Kidney capillary endothelial cell (primary cell): ENCODE measurements at places on chromosomes 7 and 10.
A peak's percentile ranks its signal among the peaks of the same experiment; 100 is the strongest.

GRCh38 chr10:34732926-34733325, 82.2 kb downstream of the PARD3 start:
- DNase-seq, result peak; percentile 69

DNA sequence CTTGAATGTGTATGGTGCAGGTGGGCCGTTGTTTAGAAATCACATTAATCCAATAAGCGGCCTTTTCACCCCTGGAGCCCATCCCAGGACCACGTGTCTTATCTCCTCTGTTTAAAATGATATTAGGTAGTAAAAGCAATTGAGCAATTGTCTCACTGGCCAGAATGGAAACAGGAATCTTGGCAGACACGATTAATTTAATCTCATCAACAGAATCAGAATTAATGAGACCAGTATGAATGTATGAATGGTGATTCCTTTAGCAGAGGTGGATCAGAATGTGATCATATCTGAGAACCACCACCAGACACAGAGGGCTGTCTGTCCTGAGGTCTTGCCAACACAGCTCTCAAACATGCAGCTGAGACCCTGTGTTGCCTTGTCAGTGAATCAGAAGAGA, 1591.4 kb downstream of the REEP3 start:
- no peak for DNase-seq

DNA sequence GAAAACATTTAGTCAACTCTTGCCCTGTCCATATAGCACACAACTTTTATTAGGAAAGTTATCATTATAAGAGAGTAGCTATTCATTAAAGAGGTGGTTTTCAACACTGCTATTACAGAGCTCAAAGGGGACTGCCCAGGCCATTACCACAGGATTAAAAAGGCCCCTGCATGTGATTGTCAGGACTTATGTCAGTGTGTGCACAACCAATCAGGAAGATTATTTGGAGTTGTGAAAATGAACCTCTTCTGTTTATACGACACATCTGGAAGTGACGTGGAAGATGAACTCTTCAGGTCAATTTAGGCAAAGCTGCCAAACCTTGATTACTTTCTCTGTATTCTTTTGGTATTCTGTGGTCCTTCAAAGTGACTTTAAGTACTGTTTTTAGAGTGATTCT, 14.7 kb downstream of the CCNY start:
- no peak for DNase-seq

- no peak for DNase-seq
These were observed 141.9 kb downstream of the ELFN1 start for GRCh38 chr7:1811850-1812508.

- no peak for DNase-seq
These were observed 49.6 kb downstream of the BPGM start for GRCh38 chr7:134696261-134696660.

DNA sequence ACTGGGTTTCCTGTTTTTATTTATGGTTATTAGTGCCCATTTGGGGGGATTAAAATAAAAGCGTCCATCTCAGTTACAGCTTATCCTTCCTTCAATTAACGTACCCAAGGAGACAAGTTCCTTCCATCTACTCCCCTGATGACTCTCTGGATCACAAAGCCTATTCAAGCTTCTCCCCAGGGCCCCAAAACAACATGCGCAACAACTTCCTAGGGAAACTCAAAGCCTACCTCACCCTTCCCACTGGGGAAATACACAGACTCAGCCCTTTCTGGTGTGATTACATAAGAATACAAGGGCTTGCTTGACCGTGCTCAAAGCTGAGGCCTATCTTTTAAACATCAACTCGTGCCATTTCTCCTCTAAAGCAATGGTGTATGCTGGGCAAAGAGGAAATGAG, 112.4 kb downstream of the CDK6 start:
- no peak for DNase-seq

GRCh38 chr7:106618480-106618879, 42.5 kb downstream of the CCDC71L start:
- DNase-seq, result no peak

GRCh38 chr7:140926021-140926817, 1.5 kb upstream of the BRAF start:
- no peak for DNase-seq

GRCh38 chr7:75712517-75713361, 26.0 kb downstream of the HIP1 start:
- no peak for DNase-seq

DNA sequence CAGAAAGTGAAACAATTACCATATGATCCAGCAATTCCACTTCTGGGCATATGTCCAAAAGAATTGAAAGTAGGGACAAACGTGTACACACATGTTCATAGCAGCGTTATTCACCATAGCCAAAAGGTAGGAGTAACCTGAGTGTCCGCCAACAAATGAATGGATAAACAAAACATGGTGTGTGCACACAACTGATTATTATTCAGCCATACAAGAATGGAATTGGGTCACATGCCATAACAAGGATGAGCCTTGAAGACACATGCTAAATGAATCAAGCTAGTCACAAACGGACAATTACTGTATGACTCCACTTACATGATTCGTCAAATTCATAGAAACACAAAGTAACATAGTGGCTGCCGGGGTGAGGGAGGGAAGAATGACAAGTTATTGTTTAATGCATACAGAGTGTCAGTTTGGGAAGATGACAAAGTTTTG, 4.1 kb upstream of the OIT3 start:
- no peak for DNase-seq

DNA sequence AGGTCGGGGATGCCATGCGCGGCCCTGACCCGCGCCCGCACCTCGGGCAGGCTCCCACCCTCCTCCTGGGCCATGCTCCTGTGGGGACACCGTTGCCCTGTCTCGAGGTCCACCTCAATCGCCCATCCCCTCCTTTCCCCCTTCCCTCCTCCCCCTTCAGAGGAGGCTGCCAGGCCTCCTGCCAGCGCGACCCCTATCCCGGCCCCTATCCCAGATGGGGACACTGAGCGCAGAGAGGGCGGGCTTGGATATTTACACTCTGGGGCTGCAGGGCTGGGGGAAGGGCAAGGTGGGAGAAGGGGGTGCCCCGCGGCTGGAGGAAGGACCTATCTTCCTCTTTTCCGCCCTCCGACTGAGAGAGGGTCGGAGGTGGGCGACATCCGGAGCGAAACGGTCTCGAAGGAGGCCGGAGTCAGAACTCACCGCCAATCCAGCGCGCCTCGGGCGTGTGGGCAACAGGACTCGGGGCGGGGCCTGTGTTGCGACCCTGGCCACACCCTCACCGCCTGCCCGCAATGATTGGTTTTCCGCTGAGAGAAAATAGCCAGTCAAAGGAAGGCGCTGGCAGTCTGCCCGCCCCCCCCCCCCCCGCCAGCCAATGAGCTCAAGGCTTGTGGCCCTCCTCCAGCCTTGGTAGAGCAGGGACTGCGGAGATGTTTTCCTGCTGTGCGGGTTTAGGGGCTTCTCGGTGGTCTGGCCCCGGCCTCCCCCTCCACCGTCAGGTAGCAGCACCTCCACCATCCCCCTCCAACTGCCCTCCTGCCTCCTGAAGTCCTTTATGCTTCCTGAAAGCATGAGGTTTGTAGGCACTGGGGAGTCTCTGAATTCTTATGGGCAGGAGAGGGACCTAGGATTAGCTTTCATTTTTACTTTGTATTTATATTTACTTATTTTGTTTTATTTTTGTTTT, at the start of gene METTL27:
METTL27 (minus strand) TSS at position 450 of the 910 bp plus-strand sequence; CDS start at position 74, 376 bp downstream.
- DNase-seq, result peak; percentile 92

DNA sequence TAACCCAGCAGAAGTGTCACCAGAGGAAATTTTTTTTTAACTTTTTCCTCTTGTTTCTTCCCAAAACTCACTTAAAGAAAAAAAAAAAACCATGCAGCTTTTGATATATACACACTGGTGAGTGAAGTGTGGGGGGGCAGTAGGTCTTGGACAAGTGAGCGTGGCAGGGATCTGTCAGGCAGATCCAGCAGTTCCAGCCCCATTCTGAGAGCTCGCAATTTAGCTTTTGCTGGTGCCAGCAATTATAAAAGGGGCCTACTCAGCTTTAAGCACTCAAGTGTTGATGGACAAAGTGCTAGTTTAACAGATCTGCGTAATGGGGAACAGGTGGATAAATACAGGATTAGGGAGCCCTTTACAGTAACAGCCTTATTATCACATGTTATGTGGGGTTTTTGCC, 619.2 kb upstream of the GALNT17 start:
- no peak for DNase-seq

GRCh38 chr7:129385116-129385515, 49.1 kb upstream of the STRIP2 start:
- no peak for DNase-seq

GRCh38 chr7:47392241-47392759, 189.6 kb downstream of the TNS3 start:
- DNase-seq, result no peak

DNA sequence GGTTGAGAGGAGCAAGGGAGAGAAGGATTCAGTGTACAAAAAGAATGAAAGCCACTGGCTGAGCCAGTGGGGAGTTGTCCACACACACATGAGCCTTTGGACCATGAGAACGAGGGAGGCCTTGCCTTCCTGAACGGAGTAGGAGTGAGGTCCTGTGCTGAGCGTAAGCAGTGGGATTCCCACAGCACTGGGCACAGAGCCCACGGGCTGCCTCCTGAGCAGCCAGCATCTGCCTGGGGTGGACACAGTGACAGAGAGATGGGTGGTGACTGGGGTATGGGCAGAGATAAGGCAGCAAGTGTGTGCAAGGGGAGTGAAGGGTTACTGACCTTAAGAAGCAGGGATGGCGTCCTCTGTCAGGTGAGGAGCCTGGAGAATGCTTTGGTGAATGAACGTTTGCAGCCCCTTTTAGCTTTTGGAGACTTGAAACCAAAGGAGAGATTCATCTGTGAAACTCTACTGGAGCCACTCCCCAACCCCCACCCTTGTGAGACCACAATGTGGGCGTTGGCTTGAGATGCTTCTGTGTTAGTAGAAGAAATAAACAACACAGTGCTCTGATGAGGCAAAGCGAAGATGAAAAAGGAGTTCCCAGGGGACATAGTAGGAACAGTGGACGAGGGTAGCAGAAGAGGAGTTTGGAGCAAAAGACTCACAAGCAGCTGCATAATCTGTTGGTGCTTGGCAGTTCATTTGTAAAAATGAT, 56.5 kb downstream of the FIGNL1 start:
- no peak for DNase-seq

- DNase-seq, result peak; percentile 80
These were observed 85.8 kb downstream of the NRP1 start for GRCh38 chr10:33248638-33249037.

DNA sequence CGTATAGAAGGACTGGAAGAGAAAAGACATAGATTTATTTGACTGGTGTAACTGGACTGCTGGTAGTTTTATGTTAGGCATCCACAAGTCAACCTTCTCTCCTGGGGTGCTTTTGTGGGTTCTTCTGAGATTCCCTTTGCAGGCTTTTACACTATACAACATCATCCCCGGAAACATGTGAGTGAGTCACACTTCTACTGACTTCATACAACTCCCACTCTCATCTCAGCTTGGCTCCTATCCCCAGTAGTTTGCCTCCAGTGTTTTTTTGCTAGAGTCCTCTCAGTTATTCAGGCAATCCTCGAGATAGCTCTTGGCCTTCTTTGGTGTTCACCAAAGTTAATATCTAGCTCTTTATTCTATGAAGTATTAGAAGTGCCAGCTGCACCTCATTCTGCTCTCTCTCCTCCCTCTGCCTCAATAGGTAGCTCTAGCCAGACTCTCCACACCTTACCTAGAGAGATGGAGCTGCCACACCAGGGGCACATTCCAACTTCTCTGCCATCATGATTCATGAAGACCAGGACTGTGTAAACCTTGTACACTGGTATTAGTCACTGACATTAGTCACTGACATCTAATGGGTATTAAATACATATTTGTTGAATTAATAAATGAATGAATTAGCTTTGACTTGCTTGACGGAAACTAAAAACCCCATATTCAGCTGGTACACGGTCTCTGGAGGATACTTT, 281.9 kb downstream of the PPP1R3A start:
- no peak for DNase-seq

DNA sequence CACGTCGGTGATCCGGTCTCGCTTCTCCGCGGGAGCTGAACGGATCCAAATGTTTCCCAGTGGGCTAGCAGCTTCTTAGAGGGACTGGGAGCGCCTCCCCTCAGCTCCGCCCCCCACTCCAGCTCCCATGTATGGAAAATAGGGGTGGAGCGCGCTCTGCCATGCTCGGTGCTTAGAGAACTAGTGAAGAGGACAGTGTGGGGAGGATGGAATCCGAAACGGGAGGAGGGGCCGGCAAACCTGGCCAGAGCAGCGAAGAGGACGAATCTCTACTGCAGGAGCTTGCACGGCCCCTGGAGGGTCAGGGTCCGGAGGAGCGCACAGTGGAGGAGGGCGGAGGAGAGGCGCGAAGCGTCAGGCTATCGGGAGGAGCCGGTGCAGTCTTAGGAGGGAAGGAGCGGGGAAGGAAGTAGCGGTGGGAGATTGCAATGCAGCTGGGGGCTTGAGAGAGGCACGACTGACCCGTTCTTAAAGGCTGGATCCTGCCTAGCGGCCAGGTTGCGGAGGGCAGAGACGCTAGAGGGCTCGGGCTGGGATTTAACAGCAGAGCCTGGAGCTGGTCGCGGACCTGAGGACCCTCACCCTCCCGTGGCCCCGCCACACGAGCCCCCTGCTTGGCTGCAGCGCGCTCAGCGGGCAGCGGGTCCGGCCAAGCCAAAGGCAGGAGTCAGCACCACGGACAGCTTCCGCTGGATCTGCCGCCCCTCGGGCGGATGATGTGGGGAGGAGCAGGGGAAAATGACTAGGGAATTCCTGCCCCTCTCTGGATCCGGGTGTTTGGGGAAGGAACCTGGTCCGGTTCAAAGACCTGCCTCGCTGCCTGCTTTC, at the start of gene PRLHR:
PRLHR (minus strand) TSS at position 51 of the 828 bp plus-strand sequence. CDS start 404 bp downstream, outside the sequence.
- DNase-seq, result no peak

DNA sequence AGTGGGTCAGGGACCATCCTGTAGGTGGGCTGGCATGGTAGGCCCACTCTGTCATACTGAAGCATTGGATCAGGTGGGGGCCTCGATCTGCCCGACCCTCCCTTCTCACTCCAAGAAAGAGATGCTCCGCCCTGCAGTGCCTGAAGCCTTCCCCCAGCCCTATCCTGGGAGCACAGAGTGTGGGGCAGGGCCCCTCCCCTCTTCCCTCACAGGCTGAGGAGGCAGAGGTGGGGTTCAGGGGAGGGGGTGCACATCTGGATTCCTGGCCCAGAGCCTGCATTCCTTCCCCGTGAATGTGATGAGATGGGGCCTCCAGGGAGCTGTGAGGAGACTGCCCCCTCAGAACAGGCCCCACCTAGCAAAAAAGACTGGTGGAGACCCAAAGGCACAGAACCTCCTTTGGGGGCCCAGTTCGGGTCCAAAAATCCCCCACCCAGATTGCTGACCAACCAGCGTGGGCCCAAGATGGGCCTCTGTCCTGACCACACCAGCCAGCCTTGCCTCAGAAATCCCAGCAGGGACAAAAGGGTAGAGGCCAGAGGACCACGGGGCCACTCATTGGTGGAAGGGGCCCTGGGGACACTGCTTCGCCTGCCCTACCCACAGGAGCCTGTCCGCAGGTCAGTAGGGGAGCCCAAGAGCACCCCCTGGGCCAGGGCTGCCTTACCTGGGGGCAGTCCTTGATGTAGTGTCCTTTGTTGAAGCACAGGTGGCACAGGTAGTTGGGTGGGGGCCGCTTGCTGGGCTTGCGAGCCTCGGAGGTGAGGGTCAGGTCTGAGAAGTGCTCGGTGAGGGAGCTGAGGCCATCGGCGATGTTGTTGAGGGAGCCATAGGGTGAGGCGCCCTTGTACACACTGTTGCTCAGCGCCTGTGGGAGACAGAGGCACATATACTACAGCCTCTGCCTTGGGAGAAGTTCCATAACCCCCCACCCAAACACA, 13.3 kb downstream of the ZCCHC24 start:
- no peak for DNase-seq

GRCh38 chr10:27481486-27481885, 22.6 kb upstream of the RAB18 start:
- DNase-seq, result no peak
